A172 (cell line): ENCODE measurements at places on chromosomes 5 and 9.

DNA sequence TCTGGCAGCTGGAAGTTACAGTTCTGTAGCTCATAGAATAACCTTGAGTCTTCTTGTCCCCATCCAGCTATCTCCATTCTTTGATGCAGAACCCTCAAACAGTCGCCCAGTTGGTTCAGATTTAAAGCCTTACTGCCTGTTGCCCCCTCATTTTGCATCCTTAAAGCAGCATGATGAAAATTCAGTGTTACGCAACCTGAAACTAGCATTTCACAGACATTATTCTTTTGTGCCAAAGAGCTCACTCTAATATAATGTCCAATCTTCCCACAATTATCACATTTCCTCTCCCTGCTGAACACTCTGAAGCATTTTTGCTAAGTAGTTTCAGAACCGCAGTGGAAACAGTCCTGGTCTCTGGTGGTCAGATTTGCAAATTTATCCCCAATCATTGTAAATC, 318.0 kb downstream of the PSAT1 start:
- DNase-seq = no peak

DNA sequence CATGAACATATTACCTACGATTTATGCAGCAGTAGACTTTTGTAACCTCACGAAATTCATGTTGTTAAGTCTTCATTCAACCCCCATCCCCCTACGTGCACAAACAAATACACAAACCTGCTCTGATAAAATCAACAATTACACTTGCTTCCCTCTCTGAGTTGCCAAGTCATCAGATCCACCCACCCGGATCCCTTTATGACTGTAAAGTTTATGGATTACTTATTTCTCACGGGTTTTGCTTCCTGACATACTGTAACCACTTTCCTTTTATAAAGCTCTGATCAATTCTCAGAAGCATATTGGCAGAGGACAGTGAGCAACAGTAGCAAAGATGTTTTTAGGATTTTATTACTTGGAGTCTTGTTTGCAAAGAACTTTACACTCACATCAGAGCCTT, 70.5 kb downstream of the MLLT3 start:
- no peak for DNase-seq

DNA sequence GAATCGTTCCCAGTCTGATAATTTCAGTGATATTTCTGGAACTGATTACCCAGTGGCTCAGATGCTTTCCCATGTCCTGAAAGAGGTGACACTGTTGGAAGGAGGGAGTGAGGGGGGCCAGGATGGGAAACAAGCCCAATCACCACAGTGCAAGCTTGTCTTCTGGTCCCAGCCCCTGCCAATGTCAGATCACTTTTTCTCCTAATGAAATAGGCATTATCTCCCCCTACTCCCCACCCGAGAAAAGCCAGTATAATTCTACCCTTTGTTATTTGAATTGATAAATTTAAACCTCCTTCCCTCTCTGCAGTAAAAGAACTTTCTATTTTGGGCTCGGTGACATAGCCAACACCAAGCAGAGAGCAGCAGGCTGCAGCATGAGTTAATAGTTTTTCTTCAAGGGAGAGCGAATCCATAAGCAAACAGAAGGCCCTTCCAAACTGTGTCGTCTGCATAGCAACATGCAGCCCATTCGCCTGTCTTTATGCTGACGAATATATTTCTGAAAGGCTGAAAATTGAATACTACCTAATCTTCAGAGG, 14.6 kb upstream of the PPP2CA start:
- peak; percentile 28 for DNase-seq

- DNase-seq = peak; percentile 96
Observed at GRCh38 chr5:109455598-109456096, 45.9 kb upstream of the PJA2 start.

GRCh38 chr5:135609981-135610380, 31.2 kb upstream of the CXCL14 start:
- DNase-seq = no peak

- no peak for DNase-seq
Observed at GRCh38 chr9:113597390-113598241, 134.1 kb downstream of the RGS3 start.

DNA sequence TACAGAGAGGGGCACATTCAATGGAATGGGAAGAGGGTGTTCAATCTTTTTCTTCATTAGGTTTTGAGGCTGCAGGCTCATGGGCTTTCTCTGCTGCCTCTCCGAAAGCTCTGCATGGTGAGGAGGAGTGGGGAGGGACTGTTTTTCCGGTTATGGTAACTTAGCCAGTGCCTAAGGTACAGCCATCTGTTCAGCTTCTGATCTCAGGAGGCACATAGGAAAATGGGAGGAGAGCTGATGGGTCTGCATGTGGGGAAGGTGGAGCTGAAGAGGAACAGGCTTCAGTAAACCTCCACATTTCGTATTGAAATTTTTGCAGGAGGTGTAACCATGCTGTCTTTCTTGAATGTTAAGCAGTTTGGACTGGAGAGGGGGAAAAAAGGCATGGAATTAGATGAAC, 1020.4 kb upstream of the WWC1 start:
- no peak for DNase-seq
